Epithelial cell of prostate (primary cell): ENCODE measurements at places on chromosomes 7 and 10.
A peak's percentile ranks its signal among the peaks of the same experiment; 100 is the strongest.

DNA sequence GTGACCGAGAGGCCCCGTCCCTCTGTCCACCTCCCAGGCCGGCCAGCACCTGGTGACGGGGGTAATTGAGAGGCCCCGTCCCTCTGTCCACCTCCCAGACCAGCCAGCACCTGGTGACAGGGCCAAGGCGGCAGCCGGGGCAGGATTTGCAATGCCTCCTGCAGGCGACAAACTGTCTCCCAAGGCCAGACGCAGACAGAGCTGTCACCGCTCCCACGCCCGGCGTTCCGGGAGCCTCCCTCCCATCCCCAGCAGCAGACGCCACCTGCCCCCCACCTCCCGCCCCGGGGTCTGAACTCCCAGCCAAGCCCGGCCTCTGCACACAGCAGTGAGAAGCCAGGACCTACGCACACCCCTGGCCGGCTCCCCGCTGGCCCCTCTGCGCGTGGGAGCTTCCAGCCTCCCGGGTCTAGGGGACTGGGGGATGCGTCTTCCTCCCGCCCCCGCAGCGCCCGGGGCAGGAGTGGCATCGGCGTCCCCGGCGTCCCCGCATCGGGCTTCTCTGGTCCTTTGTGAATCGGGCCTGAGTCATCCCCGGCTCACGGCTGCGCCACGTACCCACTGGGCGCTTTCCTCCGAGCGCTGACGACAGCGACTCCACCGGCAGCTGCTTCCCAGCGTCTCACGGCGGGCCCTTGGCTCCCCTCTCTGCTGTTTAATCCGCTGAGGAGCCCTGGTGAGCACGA is 95.1 kb upstream of the DIP2C start:
- no peak for DNase-seq

- no peak for DNase-seq
These were observed 69.1 kb downstream of the KMT2C start for GRCh38 chr7:152366662-152367061.

GRCh38 chr7:100090527-100091410 is 2.0 kb downstream of the COPS6 start:
- no peak for DNase-seq

DNA sequence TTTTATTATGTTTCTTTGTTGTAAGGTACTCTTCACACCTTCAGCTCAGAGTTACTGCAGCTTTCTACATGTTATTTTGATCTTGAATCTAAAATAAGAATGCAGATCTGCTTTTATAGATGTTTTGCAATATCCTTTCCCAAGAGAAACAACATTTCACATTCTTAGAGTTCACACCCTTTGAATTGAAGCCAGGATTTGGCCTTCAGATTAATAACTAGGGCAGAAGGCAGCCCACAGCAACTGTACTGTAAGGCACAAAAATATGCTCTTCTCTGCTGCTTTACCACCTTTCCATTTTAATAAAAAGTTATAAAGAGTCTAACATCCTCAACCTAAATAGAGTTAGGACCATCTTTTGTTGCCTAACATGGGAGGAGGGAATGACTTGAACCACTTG is 224.7 kb downstream of the LHFPL3 start:
- DNase-seq: no peak

GRCh38 chr7:157495594-157495993 is 158.8 kb downstream of the DNAJB6 start:
- no peak for DNase-seq

DNA sequence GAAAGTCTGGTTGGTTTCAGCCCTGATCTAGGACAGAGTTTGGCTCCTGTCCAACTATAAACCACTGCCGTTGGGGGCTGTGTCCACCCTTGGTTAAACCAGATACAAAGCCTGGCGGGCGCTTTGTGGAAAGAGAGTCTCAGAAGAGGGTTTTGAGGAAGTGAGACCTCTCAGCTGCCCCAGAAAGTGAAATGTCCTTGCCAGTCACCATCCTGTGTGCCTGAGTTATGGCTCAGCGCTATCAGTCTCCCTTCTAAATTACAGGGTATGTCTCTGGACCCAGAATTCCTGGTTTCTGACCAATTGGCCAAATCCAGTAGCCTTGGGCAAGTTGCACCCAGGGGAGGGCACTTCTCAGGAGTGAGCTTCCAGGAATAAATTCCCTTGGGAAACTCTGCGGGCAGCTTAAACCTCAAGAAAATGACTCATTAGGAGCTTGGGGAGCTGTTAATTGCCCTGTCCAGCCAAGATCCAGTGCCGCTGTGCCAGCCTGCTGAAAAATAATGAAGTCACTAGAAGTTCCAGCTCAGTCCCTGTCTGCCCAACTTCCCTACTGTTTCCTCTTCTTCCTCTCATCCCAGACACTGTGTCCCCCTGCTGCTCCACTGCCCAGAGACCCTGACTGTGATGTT is 66.7 kb upstream of the PDZD8 start:
- DNase-seq: no peak

DNA sequence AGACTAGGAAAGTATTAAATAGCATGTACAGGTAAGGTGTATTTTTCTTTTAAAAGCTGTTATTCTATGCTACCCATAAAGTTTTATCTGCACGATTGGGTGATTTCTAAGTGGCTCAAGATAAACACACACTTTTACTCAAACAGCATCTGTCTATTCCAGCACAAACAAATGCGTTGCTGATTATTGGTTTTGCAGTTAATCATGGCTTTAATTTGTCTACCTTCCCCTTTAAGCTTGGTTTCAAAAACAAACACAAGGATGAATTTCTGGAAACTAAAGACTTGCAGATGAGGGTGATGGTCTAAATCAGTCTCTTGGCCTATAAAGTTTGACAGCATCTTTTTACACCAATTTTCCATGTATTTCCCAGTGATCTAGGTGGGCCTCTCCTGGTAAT is 94.2 kb downstream of the NRP1 start:
- DNase-seq: no peak

DNA sequence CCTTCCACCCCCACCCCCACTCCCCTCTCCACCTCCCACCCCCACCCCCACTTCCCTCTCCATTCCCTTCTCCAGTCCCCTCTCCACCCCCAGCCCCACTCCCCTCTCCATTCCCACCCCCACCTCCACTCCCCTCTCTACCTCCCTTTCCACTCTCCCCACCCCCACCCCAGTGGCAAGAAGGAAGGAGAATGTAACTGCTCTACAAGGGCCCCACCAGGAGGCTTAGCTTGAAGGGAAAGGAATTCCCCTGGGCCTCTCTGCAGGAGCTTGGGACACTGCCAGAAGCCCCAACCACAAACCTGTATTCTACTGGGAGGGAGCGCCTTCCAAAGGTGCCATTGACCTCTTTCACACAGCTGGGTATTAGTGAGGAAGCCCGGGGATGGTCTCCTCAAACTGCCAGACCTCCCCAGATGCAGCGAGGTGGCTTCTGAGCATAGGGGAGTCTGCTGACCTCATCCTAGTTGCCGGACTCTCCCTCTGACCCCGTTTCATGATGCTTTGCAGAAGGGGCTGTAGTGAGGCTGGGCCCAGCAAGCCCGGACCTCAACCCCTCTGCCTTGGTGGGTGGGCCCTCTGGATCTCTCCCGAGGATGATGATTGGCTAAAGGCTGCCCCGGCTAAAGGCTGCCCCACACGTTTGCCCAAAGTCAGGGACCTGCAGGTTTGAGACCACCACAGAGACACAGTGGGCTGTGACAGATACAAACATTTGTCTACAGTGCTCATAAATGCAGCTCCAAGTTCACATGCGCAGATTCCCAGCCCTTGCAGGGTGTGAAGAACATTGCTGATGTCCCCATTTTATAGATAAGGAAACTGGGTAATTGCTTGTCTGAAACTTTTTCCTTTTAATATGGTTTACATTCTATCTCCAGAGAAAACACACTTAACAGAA is 2.9 kb downstream of the DEPP1 start:
- no peak for DNase-seq

- DNase-seq: no peak
These were observed 41.9 kb downstream of the WIPI2 start for GRCh38 chr7:5231811-5232484.

- DNase-seq: no peak
These were observed 98.7 kb downstream of the TCERG1L start for GRCh38 chr10:131212763-131213325.

DNA sequence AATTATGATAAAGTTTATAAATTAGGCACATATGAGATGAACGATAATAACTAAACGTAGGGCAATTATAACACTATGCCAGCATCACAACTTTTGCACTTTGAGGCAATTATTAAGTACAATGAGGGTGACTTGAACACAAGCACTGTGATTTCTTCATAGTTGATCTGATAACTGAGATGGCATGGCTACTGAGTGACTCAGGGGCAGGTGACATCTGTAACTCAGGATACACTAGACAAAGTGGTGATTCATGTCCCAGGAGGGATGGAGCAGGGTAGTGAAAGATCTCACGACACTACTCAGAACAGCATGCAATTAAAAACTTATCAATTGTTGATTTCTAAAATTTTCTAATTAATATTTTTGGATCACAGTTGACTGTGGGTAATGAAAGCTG is 98.3 kb upstream of the ARHGAP21 start:
- DNase-seq: peak; percentile 60

GRCh38 chr7:55024776-55025175 is 6.0 kb downstream of the EGFR start:
- no peak for DNase-seq

- no peak for DNase-seq
These were observed 17.8 kb upstream of the LCOR start for GRCh38 chr10:96814264-96814663.

- no peak for DNase-seq
These were observed 183.1 kb downstream of the EXOC4 start for GRCh38 chr7:133436014-133436428.

- no peak for DNase-seq
These were observed 353.5 kb downstream of the PAXIP1 start for GRCh38 chr7:154649434-154649833.

DNA sequence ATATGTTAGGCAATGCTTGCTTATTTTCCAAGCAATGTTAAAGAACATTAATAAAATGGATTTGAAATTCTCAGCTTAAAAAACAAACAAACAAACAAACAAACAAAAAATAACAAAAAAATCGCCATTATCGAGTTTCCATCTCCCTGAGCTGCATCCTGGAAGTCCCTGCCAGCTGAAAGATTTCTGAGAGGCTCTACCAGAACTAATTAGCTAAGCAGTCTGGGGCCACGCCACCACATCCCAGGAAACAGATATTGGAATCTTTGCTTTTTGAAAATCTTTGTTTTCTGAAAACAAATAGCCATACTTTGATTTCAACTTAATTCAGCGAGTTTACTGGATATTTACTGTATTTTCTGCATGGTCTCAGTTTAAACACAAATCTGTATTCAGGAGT is 143.6 kb downstream of the LSMEM1 start:
- DNase-seq: no peak

GRCh38 chr10:87700031-87700796 is 40.5 kb downstream of the PAPSS2 start:
- no peak for DNase-seq

DNA sequence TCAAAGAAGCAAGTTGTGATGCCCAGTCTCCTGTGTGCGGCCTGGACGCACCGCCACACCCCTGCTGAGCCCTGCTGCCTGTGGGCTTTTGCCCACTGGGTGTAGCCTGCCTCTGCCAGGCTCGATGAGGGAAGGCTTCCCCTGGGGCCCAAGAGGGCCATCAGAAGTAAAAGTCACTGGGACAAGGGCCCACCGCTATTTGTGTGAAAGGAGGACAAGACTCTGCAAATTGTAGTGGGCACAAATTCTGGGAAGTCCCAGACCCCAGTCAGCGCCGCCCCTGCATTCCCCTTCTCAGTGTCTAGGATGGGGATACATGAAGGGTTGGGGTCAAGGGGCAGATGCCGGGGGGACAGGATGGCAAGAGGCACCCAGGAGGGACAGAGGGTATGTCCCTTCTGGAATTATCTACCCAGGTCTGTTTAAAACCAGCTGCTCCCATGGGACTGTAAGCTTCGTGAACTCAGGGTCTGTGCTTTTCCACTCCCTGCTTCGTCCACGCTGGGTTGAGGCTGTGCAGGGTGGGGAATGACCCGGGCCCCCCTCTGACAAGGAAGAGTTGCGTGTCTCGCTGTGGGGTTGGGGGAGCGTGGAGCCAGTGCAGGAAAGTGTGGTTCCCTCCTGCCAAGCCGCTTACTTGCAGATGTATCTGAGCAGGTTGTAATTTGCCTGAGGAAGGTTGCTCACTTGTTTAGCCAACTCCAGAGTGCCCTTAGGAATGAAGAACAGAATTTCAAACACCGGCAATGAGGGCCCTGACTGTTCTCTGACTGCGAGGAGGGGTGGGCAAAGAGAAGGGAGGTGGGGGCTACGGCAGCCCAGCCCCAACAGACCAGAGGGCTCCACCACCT is 147.2 kb downstream of the MAPK8 start:
- DNase-seq: no peak

DNA sequence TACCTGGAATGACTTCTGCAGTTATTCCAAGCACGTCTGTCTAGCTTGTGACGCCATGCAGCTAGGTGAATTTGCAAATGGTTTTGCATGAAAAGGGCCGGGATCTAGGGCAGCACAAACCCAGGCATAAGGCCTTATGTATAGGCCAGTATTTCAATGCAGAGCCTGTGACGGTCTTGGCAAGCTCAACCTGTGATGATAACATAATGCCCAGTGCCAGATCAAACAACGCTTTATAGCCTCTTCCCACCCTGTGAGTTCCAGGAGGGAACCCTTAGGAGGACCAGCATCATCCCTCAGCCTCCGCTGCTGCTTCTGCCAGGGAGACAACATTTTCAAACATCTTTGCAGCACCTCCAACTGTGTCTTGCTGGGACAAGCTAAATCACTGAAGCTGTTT is 390.7 kb downstream of the INHBA start:
- DNase-seq: no peak

GRCh38 chr7:130141161-130141883 is 63.9 kb downstream of the TMEM209 start:
- no peak for DNase-seq

DNA sequence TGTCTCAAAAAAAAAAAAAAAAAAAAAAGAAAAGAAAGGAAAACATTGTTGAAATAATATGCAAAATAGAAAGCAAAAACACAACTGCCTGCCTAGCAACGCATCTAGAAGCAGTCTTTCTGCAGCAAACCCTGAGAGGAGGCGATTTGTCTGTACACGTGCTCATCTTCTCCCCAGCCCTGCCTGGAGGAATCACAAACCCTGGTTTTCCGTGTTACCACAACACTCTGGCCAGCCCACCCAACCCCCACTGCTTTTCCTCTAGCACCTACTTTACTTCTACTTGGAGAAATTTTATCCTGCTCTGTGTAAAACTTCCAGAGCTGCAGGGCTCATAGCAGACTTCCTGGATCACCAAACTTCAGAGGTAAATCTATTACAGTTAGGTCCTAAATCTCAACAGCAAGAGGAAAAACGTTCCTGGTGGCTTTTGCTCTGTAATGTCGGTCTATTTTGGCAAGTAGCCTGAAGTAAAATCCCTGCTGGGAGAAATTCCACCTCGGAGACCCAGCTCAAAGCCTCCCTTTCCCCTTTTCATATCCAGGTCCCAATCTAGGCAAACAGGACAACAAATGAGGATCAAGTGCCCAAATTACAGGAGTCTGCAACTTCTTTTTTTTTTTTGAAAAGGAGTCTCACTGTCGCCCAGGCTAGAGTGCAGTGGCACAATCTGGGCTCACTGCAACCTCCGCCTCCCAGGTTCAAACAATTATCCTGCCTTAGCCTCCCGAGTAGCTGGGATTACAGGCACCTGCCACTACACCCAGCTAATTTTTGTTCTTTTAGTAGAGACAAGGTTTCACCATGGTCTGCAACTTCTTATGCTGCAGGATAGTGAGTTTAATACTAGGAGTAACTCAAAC is 91.6 kb downstream of the DNMBP start:
- DNase-seq: no peak

- DNase-seq: no peak
These were observed 7.8 kb upstream of the BLNK start for GRCh38 chr10:96279191-96279641.
